ENCODE measurements at places on chromosomes 6 and 20. TPM values are rescaled to one million over a fixed set of nuclear protein-coding genes. Genes with fewer than 3 reads are reported as not detected.

DNA sequence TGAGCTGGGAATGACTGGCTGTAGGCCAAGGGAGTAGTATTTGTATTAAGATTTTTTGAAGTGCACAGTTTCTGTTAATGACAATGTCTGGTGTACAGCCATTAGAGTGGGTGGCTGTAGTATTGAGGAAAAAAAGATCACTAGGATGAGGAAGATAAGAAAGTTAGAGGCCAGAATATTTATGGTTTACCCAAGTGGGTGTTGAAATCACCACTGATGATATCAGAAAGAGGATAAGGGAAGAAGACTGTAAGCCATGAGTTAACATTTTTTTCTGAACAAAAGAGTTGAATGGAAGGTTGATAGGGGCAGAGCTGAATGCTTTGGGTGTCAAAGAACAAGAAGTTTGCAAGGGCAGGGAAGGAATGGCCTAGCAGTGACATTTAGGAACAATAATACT is 104.7 kb downstream of the PRDM13 start:
- DNase-seq, result no peak

DNA sequence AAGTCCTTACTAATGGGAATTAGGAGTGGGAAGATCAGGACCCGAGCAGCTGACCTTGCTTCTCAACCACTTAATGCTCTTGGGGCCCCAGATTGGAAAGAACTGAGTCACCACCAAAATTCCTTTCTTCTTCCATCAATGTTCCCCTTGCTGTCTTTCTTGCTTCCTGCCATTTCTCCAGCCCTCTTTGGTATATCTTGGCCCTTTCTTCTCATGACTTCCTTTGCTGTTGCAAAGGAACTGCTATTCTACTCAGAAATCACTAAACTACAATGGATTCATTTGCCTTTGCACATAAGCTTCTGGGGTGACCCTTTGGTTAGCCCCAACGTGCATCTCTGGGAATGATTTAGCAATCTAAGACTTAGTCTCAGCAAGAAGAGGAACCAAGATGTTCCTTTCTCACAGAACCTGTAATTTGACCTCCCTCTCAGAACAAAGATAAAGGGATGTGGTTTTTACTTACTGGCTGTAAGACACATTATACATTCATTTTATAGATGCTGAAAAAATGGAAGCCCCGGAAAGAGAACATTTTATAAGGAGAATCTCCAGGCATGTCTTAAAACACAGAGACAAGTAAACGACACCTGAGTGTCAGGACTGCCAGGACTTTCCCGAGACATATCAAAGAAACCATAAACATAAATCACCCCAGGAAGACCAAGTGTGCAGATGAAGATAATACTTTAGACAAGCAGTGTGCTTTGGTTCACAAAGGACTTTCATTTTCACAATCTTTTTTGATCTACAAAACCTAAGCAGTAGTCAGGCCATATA is 99.0 kb upstream of the TNFAIP3 start:
- DNase-seq, result no peak

- DNase-seq, result no peak
Observed at GRCh38 chr6:92593201-92593600, 826.2 kb downstream of the EPHA7 start.

- no peak for DNase-seq
Observed at GRCh38 chr20:1810926-1811620, 84.1 kb upstream of the SIRPA start.

- no peak for DNase-seq
Observed at GRCh38 chr6:148704400-148705246, 42.2 kb upstream of the UST start.

- DNase-seq, result no peak
Observed at GRCh38 chr20:19141998-19142397, 70.4 kb upstream of the SLC24A3 start.

- DNase-seq, result no peak
Observed at GRCh38 chr20:3728354-3728753, 4.1 kb upstream of the HSPA12B start.

GRCh38 chr6:47729457-47729856 is 31.1 kb downstream of the ADGRF4 start:
- DNase-seq, result no peak

- no peak for DNase-seq
Observed at GRCh38 chr6:107866606-107867301, 42.6 kb upstream of the SCML4 start.

GRCh38 chr20:50590348-50590664 is 80.1 kb downstream of the PTPN1 start:
- no peak for DNase-seq

DNA sequence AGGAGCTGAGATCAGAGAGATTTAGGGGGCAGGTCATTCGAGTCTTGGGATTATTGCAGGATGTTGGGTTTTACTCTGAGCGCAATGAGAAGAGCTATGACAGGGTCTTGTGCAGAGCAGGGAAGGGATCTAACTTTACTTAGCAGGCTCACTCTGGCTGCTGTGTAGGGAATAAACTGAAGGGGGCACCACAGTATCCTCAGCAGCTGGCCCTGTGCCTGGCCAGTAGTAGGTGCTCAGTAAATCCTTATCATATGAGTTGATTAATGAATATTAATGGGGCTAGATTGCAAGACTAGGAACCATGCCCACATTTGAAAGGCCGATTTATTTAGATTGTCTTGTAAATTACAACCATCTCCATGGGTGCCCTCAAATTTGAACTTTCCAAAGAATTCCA is 4.6 kb upstream of the MDGA1 start:
- DNase-seq, result no peak

GRCh38 chr6:68240726-68241125 is 394.4 kb upstream of the ADGRB3 start:
- no peak for DNase-seq

- DNase-seq, result no peak
Observed at GRCh38 chr20:17502105-17502504, 29.1 kb downstream of the BFSP1 start.

- DNase-seq, result peak; percentile 94
Observed at GRCh38 chr6:26020329-26021000, 57.9 kb downstream of the TRIM38 start.

- DNase-seq, result no peak
Observed at GRCh38 chr6:99288668-99289067, 60.8 kb downstream of the FAXC start.

- no peak for DNase-seq
Observed at GRCh38 chr6:25171301-25171700, 107.9 kb upstream of the CARMIL1 start.

DNA sequence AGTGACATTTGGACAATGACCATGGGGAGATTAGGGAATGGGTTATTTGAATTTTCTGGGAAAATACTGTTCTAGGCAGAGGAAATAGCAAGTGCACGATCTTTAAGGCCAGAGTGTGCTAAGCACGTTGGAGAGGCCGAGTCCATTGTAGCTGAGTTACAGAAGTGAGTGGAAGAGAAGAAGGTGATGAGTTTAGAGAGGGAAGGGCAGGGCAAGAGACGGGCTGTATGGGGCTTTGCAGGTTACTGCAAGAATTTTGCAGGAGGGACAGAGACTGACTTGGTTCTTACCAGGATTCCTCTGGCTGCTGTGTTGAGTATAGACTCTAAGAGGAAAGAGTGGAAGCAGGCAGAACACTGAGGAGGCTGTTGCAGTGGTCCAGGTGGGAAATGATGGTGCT is 1.1 kb upstream of the NCOA3 start:
- DNase-seq, result no peak

DNA sequence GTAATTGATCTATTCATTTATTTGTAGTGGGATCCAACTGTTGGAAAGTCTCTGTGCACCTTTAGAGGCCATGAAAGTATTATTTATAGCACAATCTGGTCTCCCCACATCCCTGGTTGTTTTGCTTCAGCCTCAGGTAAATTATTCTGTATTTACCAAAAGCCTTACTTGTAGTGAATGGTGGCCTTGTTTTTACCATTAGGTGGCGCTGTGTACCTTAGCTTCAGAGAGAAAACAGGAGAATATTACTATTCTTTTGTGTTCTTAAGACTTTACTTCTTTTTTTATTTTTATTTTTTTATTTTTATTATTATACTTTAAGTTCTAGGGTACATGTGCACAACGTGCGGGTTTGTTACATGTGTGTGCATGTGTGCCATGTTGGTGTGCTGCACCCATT is 23.7 kb downstream of the PEX7 start:
- no peak for DNase-seq

DNA sequence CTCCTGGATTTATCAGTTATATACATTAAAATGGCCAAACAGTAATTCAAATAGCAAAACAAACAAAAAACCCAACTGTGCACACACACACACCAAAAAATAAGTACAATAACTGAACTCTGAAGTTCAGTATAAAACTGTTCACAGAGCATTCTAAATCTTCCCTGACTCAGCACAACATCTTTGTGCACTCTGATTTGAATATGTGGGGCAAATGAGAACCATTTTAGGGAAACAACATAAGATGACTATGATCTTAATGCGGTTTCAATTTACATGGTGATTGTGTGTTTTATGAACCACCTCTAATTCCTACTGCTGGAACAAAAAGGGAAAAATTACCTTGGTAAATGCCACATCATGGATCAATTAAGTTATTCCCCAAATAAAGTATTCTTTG is 41.7 kb downstream of the PLAGL1 start:
- DNase-seq, result no peak

DNA sequence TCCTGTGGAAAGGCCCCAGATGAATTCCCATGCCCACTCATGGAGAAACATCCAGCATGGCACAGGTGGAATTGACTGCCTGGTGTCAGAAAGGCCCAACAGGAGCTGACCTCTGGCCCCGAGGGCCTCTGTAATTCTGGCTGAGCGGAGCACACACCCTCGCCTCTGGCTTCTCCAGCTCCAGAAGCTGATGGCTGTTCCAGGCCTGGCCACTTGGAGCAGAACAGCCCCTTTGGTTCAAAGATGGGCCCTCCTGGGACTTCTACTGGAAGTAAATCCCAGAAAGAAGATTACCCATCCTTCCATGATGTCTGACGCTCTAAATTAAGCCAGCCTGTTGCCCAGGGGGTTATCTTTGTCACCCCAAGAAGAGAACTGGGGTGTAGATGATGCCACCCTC is 275.1 kb upstream of the CDH4 start:
- no peak for DNase-seq

GRCh38 chr20:45904583-45905504 is 7.1 kb downstream of the PLTP start:
- DNase-seq, result no peak

DNA sequence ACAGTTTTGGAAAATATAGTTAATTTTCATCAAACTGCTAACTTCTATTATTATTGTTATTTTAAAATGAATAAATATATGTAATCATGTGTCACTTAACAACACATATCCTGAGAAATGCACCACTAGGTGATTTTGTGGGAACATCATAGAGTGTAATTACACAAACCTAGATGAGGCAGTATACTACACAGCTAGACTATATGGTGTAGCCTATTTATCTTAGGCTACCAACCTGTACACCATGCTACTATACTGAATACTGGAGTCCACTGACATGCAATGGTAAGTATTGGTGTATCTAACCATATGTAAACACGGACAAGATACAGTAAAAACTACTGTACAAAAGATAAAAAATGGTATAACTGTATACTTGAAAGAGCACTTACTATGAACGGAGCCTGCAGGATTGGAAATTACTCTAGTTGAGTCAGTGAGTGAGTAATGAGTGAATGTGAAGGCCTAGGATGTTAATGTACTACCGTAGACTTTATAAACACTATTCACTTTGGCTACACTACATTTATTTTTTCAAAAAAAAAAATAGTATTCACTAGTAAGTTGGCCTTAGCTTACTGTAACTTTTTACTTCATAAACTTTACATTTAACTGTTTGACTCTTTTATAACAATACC is 72.4 kb downstream of the ASCC3 start:
- DNase-seq, result no peak

DNA sequence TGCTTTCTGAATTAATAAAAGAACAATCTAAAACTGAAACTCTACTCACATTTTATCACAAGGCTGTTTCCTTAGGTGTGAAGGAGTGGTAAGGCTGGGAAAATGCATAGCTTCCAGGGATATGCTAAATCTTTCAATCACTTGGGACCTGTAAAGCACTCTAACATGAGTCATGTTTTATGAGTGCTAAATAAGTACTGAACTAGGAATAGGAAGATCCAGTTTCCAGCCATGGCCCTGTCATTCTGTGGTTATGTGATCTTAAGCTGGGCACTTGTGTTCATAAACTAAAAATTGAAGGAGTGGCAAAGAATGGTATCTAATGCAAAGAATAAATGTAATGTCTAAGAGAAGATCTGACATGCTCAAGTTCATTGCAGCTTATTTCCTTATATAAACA is 6.1 kb upstream of the TMEM200A start:
- no peak for DNase-seq

GRCh38 chr6:108594640-108595039 is 33.9 kb downstream of the FOXO3 start:
- no peak for DNase-seq

DNA sequence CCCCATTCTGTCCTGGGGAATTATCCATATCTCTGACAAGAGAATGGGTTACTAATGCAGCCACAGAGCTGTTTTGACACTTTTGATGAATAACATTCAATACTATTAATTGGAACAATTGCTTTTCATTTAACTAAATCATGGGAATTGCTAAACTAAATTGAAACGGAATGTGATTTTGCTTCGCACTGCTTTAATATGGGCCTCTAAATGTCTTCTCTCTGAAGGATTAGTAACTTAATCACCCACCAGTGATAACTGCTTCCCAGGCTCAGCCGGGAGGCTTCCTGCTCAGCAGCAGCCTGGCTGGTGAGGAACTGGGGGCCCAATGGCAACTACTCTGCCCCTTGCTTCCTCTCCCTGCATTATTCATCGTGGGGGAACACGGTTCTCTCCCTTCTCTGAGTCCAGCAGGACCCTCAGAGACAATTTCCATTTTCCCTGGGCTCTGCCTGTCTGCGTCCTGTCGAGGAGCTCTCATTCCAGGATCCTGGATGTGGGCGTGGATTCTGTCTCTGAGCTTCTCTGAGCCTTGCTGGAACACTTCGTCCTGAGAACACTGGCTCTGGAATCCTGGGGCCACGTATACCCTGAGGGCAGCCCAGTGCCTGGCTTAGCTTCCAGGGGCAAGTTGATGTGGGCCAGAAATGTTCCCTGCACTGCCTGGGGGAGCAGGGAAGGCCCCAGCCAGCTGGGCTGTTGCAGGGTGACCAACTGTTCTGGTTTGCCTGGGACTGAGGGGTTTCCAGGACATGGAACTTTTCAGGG is 308.9 kb downstream of the DHX35 start:
- DNase-seq, result peak; percentile 69

GRCh38 chr6:7727946-7728854 is 2.3 kb downstream of the BMP6 start:
- no peak for DNase-seq

The BTN1A1 gene
- total RNA-seq, result not detected

The TUBB2B gene
- 22.5 TPM for total RNA-seq

The FOXQ1 gene
- total RNA-seq, result not detected

The SDC4 gene
- total RNA-seq, result 149 TPM

The GPSM3 gene
- 10.7 TPM for total RNA-seq

The HLA-DOA gene
- total RNA-seq, result 2.4 TPM

The DYNLRB1 gene
- 181 TPM for total RNA-seq

The GPX5 gene
- not detected for total RNA-seq

The FLRT3 gene
- 6.4 TPM for total RNA-seq

The TRAPPC3L gene
- total RNA-seq, result not detected

The HTR1B gene
- total RNA-seq, result not detected

The LAMA2 gene
- 100 TPM for total RNA-seq

Measured in sigmoid colon (tissue), 7 donors.